Fibroblast of skin of scalp (primary cell): ENCODE measurements at places on chromosomes 16 and 17.

DNA sequence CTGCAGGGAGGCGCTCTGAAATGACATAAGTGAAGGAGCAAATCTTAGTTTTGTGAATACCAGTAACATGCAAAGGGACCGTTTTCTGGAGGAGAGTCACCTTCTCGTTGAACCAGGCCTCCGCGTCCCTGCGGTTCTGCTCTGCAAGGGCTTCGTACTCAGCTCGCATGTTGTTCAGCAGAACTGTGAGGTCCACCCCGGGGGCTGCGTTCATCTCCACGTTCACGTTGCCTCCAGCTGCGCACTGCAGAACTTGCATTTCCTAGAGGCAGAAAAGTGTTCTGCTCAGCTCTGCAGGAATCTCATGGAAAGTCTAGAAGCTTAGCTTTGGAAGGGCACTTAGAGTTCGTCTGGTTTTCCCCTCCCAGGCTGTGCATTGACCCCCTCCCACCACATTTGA is 4.1 kb downstream of the KRT25 start:
- DNase-seq = no peak

GRCh38 chr16:60142619-60143347 is 1408.7 kb upstream of the GOT2 start:
- DNase-seq = peak; percentile 79

DNA sequence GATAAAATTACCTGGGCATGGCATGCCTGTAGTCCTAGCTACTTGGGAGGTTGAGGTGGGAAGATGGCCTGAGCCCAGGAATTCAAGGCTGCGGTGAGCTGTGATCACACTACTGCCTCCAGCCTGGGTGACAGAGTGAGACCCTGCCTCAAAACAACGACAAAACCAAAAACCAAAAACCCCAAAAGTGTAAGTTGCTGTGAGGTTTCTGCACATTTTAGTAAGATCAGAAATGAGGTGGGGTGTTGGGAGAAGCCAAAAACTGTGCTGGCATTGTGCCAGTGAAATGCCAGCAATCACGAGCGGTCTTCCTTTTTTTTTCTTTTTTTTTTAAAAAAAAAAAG is 114.6 kb downstream of the PITPNC1 start:
- DNase-seq = no peak

DNA sequence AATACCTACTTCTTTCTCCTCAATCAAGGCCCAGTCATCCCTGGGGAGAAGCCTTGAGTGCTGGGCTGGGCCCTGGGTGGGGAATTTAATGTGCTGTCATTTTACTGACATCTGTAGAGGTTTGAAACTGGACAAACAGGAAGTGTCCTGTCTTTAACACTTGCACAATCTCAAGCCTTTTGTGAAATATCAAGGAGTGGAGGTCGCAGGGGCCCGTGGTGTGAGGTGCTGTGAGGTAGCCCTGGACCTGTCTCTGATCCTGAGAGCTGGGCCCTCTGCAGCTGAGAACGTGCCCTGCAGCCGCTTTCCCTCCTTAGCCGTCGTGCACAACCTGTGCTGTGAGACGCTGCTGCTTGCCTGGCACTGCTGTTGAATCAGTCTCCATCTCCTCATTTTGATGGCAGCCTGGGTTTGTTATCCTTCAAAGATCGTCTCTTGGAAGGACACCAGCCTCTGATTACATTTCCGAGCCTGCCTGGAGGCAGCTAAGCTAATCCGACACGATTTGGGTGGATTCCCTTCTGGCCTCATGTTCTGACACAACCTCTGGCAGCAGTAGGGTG is 29.9 kb downstream of the SMARCE1 start:
- no peak for DNase-seq

DNA sequence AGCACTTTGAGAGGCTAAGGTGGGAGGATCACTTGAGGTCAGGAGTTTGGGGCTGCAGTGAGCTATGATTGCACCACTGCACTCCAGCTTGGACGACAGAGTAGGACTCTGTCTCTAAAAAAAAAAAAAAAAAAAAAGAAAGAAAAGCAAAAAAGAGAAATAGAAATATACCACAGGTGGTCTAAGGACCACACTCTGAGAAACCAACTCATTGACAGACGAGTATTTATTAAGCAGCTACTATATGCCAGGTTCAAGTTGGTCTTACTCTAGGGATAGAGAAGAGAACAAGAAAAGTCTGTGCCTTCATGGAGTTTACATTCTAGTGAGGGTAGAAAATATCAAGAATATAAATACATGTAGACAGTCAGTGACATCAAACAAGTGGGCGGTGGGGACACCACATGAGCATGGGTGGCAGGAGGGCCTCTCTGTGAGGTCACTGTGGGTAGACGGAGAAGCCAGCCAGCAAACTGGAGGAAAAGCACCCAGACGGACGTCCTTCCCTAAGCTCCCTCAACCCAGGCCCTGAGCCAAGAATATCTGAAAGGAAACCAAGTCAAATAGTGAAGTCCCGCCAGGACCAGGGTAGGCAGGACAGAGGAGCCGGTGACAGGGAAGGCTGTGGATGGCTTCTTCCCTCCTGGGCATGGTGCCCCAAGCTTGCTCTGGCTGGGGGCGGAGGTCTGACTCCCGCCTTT is 4.7 kb downstream of the CDIPT start:
- no peak for DNase-seq

GRCh38 chr17:56977673-56978395 is at the start of gene SCPEP1:
SCPEP1 (plus strand) TSS chr17:56978131; CDS start chr17:56978160, 29 bp downstream.
- peak; percentile 80 for DNase-seq

DNA sequence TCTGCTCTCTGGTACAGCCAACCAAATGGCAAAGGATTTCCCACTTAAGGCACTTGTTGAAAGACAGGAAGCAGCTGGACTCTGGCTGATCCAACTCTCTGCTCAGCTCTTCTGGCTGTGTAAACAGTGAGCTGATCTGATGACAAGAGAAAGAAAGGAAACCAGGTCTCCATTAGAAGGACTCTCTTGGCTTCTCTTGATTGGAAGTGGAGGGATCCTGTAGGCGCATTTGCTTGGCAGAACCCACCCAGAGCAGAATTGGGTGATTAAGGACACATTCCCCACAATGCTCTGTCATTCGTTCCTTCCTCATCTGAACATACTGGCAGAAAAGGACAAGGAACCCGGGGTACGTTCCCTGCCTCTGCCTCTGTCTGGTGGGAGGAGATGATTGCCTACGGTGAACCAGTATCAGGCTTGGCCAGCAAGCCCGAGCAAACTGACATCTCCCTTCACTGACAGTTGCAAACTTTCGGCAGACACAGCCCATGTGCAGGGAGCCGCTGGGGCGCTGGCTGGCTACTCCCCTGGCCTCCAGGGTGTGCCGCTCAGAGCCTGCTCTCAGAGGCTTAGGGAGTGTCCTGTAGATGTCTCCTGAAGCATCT is 29.1 kb downstream of the LDHD start:
- no peak for DNase-seq

- DNase-seq = no peak
Observed at GRCh38 chr17:66465701-66466100, 163.3 kb downstream of the PRKCA start.

GRCh38 chr17:2266865-2267228 is 36.7 kb downstream of the SMG6 start:
- DNase-seq = no peak

DNA sequence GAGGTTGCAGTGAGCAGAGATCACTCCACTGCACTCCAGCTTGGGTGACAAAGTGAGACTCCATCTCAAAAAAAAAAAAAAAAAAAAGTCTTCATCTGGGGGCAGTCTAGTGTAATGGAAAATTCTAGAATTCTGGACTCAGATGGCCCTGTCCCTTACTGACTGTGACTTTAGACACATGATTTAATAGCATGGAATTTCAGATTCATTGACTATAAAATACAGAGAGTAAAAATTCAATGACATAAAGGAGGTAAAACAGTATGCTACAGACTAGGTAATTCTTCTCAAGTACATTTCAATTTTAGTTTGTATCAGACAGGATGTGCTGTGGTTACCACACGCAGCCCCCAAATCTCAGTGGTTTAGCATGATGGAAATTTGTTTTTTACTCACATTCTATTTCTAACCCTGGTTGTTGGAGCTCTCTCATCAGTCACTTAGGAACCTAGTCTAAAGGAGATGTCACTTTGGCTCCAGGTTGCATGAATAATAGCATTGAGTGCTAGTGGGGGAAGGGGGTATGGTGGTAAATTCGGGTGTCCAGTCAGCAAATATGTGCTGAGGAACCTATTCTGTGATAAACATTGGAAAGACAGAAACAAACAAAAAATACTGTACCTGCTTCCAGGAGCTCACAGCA is 444.0 kb downstream of the XYLT1 start:
- DNase-seq = no peak

- no peak for DNase-seq
Observed at GRCh38 chr16:13633391-13633861, 286.5 kb upstream of the ERCC4 start.

DNA sequence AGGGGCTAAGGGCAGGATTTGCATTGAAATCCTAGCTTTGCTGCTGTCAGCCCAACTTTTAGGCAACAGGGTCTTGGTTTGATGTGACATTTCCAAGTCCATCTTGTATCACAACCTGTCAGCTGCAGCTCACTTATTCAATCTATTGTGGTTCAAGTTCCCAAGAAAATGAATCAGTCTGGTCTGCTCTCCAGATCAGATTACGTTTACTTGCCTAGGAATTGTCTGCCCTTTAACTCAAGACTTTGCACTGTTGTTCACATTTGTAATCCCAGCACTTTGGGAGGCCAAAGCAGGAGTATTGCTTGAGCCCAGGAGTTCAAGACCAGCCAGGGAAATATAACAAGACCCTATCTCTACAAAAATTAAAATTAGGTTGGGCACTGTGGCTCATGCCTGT is 10.0 kb downstream of the STX4 start:
- DNase-seq = no peak

GRCh38 chr17:64503821-64504768 is 2.0 kb downstream of the DDX5 start:
- DNase-seq = no peak

GRCh38 chr17:65154770-65155589 is 17.8 kb downstream of the RGS9 start:
- DNase-seq = no peak

DNA sequence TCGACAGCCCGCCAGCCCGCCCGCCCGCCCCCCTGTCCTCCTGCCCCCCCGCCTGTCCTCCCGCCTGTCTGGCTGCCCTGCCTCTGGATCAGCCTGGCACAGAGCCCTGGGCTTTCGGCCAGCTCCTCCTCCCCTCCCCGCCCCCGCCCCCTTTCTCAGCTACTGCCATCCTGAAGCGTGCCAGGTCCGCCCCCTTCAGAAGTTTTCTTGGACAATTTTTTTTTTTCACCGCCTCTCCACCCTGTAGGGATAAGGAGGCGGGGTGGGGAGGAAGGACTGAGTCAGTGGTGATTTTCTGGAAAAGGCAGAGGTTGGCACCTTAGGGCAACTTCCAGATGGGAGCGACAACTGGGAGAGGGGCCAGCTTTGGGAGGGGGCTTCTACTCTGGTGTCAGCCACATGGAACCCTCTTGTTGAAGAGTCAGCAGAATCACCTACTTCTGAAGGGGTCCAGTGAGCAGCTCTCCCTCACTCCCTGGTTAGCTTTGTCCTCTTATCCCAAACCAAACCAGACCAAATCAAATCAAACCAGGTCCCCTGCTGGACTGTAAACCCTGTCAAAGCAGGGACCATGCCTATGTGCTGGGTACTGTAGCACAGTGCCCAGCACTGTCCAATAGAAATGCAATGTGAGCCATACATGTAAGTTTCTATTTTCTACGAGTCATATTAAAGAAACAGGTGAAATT is 19.7 kb downstream of the IGF2BP1 start:
- DNase-seq = peak; percentile 92

DNA sequence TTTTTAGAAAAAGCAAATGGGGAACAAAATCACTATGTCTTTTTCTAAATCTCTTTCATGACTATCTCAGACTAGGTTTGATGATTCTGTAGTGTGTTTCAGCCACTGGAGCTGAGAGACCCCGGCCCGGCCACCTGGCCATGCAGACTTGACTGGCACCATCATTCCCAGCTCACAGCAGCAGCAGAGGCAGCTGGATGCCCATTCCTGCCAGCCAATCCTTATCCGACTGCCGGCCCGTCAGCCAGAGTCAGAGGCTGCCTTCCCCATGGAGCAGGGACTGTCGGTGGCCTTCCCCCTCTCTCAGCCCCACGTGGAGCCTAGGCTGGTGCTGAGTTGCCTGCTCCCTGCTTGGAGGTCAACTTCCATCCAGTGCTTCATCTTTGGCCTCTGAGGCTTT is 56.0 kb upstream of the WSB1 start:
- no peak for DNase-seq

GRCh38 chr17:1737531-1738291 is 5.0 kb upstream of the SERPINF2 start:
- no peak for DNase-seq
